Activated CD4-positive, alpha-beta T cell treated with anti-CD3 and anti-CD28 coated beads, Interleukin-2, amount 50 U/mL, for 16 hours (primary cell): ENCODE measurements at places on chromosomes 5 and 9.

DNA sequence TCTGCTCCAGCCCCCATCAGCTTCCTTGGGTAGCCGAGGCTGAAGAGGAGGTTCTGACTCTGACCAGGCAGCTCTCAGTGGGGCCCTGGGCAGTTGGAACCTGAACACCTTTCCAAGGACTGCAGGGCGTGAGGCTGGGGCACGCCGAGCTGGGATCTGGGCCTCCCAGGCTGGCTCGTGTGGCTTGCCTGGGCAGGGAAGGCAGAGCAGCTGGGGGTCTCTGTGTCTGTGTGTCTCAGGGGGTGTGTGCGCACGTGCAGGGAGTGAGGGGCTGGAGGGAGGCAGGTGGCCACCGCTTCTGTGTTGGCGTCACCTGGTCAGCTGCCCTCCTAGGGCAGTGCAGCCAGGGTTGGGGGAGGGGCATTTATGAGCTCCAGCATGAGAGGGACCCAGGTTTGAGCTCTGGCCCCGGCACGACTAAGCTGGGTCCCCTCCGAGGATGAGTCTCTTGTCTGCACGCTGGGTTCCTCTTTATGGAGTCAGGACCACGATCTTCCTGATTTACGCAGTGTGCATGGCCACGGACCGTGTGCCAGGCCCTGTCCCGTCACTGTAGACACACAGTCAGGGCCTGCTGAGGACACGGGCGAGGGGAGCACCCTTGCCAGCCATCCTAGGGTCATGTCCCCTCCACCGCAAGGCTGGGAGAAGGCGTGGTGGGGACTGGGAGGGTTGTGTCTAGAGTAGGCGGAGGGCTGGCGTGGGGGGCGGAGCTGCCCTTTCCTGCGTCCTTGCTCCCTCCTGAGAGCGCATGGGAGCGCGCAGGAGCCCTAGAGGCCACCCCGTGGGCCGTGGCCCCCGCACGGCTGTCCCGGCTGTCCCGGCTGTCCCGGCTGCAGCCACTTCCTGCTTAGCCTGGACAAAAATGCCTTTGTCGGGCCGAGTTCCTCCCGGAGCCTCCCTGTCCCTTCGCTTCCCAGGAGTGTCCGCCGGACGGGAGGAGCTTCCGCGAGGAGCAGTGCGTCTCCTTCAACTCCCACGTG, 4.6 kb downstream of the ADAMTSL2 start:
- DNase-seq: no peak

DNA sequence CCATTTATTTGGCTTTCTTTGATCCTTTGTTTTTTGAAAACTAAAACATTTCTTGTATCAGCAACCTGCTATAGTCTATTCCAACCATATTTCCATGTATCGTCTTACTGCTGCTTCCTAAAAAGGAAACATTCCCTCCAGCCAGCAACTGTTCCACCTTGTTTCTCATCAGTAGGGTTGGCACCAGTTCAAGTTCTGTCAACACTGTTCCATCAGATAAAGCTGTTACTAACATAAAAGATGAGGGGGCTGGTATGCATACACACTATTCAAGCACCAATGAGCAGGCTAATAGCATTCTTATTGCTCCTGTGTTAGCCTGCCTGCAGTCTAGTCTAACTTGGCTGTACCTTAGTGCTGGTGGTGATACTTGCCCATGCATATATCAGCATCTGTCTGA, 178.3 kb downstream of the CWC27 start:
- no peak for DNase-seq

GRCh38 chr9:110975278-110975677, 63.0 kb downstream of the LPAR1 start:
- no peak for DNase-seq

GRCh38 chr5:138828556-138828955, 46.6 kb downstream of the LRRTM2 start:
- DNase-seq: no peak

- DNase-seq: no peak
These were observed 30.7 kb downstream of the SLC1A3 start for GRCh38 chr5:36637101-36637500.

DNA sequence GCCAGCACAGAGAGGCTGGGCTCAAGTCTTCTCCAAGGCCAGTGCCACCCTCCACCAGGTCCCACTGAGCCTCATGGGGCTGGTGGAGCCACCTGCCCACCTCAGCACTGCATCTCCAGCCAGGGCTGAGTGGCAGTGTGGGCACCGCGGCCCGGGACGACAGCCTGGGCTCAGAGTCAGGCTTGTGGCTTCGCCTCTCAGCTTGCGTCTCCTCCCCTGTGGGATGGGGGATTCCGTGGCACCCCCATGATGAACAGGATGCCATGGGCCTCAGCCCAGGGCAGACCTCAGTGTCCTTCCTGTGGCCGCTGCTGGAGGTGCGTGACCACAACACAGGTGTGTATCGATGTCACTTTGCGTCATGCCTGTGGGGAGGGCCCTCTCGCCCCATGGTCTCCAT, 136.4 kb upstream of the PPP1R26 start:
- no peak for DNase-seq

- no peak for DNase-seq
These were observed 104.4 kb downstream of the DENND1A start for GRCh38 chr9:123825342-123826060.

GRCh38 chr5:104344809-104345208, 782.2 kb upstream of the NUDT12 start:
- DNase-seq: no peak

GRCh38 chr5:74639807-74640449, 600 bp downstream of the ENC1 start:
- DNase-seq: peak; percentile 50

- no peak for DNase-seq
These were observed 23.1 kb downstream of the CXXC5 start for GRCh38 chr5:139671096-139671841.

- DNase-seq: no peak
These were observed 15.6 kb downstream of the MLLT3 start for GRCh38 chr9:20606652-20607051.

- DNase-seq: no peak
These were observed 250.9 kb downstream of the ADGRV1 start for GRCh38 chr5:90809311-90810056.

DNA sequence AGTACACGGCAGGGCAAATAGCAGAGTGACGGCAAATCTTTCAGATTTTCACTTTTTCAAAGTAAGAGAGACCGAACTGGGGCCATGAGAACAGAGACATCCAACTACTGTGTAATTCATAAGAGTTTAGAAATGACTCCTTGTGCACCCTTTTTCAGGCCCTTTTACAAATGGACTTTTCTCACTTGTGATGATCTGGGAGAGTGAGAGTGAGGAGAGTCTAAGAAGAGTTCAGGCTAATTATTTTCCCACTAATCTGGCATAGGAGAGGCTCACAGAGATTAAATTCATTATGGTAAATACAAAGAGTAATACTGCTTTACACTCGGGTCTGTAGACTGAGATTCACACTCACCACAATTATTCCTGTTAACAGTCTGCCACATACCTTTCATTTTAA, 880 bp upstream of the CCNG1 start:
- DNase-seq: no peak

DNA sequence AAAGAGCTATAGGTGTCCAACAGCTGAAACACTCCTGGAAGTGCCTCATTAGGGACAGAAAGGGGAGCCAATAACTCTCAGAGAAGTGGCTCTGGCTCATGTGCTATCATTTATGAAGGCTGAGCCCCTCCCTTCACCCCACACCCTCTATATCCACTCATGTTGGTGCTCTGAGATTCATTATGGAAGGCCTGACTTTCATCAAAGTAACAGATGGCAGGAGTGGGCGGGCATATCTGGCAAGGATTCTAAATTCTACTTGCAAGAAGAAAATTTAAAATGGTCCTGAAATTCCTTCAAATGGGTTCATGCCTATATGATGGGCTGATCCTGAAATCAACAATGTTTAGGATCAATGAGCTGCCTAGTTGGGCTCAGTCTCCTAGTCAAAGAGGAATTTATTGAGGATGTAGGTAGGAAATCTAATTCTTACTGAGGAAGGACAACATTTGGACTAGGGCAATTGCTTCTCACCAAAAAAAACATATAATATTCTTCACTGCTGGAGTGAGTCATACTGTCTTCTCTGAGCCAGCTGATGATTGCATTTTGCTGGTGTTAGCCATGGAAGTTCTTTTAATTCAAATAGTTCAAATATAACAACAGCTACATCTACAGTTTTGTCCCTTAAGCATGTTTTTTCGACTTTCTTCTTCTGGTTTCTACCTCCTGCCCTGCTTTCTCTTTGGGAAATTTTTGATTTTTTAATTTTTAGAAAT, 23.5 kb downstream of the NMRK1 start:
- no peak for DNase-seq

DNA sequence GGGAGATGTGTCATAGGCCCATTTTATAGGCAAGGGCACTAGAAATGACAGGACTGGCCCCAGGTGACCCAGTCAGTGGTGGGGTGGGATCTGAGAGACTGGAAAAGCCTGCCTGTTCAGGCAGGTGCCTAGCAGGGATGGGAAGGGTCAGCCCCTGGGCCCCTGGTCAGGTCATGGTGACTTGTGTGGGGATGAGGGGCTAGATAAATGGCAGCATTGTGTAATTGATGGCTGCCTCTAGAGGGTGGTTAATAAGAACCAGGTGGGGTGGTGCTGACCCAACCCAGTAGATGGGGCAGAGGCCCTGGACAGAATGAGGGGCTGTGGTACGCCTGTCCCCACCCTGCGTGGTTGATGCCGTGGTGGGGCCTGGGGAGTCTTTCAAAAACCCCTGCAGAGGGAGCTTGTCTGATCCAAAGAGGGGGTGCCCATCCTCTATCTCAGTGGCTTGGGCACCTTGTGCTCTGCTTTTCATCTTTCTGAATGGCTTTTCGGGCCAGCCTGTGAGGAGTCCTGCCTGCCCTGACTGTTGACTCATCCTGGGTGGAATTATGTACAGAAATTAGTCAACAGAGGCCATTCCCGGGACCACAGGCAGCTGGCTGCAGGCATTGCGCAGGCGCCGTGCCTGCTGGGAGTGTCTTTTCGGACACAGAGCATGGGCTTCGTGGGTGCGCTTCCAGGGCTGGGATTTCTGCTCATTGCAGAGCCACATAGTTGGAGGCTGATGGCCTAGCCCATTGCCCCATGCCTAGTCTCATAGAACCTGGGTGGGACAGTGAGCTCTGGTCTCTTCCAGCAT, 93.6 kb upstream of the PITX1 start:
- DNase-seq: no peak

GRCh38 chr9:123401879-123402513, 46.0 kb downstream of the CRB2 start:
- peak; percentile 27 for DNase-seq

- no peak for DNase-seq
These were observed 32.7 kb downstream of the PRUNE2 start for GRCh38 chr9:76873056-76873792.

DNA sequence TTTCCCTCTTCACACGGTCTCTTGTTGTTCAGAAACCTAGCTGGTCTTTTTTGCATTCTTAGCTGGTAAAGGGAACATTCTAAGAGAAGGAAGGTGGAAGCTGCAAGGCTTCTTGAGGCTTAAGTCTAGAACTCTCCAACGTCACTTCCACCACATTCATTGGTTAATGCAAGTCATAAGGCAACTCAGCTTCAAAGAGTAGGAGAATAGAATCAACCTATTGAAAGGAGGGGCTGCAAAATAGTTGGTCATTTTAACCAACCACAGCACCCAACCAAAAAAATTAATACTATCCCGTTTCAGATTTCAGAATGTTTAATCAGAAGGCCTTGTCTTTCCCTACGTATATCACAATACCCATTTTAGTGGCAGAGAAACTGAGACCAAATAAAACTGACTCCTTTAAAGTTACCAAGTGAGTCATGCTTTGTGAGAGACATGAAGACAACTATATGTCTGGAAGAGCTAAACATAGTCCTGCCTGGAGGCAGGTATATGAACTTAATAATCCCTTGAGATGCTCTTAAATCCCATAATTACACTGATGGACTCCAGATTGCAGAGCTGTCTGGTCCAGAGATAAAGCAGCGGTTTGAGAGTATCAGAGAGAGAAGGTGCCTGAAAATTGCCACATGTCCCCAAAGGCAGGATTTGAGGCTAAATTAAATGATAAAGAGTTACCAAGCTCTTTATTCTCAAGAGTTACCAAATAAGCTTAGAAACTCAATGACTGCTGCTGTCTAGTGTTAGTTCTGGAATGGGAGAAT, 14.4 kb downstream of the DOCK8 start:
- no peak for DNase-seq
